ENCODE measurements at places on chromosomes 1 and 21.

DNA sequence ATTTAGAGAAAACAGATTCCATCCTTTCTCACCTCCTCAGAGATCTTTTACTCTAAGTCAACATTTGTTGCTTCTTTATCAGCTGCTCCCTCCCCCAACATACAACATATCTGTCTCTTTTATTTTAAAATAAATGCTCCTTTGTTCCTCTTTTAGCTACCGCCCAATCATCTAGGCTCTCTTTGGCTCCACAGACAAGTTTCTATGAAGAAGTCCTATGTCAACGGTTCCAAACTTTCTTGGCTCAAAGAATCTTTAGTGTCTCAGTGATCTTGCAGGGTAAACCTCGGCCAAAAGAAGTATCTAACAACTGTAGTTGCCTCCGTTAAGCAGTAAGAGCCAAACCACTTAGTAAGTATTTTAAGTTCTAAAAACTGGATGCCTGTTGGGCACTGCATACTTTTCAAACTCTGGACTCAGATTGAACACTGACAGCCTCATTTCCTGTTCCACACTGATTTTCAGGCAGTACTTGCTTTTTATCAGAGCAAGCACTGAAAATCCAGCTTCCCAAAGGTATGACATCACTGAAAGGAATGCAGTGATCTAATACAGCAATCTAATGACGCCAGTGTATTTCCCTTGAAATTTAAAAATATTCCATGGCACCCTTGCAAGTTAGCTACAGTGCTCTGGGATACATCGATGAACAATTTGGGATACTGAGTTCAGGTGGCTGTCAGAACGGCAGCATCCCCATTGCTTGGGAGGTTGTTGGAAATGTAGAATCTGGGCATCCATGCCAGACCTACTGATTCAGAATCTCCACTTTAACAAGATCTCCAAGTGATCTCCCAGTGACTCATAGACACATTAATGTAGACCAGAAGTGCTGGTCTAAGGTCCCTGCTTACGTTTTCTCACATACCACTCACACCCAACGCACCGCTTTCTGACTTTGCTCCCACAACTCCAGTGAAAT lies 26.8 kb downstream of the EGLN1 start:
- no peak for DNase-seq

- DNase-seq: peak; percentile 97
These were observed at the start of gene GPBP1L1 for GRCh38 chr1:45686288-45687013. Gene GPBP1L1 (minus strand): TSS chr1:45686533. CDS start chr1:45659087, 27,446 bp downstream.

DNA sequence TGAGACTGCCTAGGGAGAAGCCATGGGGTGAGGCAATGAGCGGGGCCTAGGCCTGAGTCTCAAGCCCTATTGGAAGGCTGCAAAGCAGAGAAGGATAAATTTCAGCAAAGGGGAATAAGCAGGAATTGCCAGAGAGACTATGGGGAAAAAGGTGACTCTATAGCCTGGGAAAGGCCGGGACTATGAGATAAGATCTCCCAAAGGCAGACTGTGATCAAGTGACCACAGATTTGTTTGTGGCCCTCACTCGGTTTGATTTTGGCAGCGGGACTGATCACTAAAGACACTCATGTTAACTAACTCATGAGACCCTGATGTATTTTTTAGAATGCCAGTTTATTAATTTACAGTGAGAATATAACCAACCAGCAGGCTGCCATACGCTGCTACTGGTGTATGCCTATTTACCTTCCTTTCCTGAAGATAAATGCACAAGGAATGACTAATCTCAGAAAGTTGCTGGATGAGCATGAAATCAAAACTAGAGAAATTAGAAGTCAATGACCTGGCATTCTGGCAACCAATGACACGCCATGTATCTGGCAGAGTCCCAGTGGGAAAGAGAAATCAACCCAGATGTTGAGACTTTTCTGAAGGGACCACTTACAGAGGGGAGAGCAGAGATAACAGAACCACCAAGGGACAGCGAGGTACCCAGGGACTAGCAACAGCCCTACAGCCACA lies 4.3 kb downstream of the HSF2BP start:
- no peak for DNase-seq

DNA sequence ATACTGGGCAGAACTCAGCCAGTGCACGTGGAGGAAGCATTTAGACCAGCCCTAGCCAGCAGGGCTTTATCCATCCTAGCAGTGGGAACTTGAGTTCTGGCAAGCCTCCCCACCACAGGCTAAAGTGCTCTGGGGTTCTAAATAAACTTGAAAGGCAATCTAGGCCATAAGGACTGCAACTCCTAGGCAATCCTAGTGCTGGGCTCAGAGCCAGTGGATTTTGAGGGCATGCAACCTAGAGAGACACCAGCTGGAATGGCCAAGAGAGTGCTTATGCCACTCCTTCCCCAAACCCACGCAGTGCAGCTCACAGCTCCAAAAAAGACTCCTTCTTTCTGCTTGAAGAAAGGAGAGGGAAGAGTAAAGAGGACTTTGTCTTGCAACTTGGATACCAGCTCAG lies 70.5 kb upstream of the APOBEC4 start:
- DNase-seq: no peak

DNA sequence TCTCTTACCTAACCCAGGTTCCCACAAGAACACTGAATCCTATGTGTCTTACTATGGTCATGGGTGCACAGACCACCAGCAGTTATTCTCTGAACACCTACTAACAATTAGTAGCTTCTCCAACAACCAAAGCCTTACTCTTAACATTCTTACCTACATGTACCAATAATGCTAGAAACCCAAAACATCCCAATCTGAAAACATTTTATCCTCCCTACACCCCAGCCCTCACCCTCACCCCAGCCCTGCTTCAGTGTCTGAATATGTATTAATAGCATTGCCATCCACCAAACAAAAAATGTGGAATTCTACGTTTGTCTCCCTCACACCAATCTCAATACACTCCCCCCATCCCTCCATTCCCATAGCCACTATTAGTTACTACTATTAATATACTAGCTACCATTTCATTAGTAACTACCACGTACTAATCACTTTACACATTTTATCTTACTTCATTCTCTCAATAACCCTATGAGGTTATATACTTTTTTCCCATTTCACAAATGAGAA lies 2.6 kb downstream of the TRIM33 start:
- no peak for DNase-seq

DNA sequence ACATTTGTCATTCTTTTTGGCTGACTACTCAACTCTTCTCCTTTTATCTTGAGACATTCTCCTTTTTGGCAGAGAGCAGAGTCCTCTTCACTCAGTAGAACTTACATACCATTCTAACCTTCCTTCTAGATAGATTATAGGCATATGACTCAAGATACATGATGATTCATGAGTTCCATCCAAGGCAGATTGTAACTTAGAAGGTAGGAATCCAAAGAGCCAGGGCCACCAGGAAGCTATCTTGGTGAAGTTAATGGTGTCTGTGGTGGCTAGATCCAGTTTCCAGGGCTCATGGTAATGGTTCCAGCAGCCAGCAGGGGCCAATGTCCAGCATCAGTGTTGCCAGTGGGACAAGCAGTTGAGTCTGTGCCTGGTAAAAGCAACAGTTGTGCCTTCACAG lies 76.1 kb upstream of the KIAA0040 start:
- no peak for DNase-seq

GRCh38 chr21:43933680-43934079 lies 68.7 kb downstream of the AGPAT3 start:
- DNase-seq: no peak

GRCh38 chr1:236522937-236523703 lies 662 bp upstream of the LGALS8 start:
- DNase-seq: no peak

- peak; percentile 36 for DNase-seq
These were observed 184.7 kb upstream of the CACYBP start for GRCh38 chr1:174815036-174815435.

DNA sequence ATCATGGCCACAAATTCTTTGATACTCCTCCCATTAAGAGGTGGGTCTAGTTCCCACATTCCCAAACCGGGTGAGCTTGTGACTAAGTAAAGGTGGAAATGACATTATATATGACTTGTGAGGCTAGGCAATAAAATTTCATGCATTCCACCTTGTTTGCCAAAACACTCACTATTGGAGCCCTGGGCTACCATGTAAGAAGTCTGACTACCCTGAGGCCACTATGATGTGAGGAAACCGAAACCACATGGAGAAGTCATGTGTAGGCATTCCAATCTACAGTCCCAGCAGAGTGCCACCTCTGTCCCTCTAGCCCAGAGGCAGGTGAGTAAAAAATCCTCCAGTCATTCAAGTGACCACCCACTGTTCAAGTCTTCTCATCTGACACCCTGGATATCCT lies 17.9 kb upstream of the SMG7 start:
- no peak for DNase-seq

DNA sequence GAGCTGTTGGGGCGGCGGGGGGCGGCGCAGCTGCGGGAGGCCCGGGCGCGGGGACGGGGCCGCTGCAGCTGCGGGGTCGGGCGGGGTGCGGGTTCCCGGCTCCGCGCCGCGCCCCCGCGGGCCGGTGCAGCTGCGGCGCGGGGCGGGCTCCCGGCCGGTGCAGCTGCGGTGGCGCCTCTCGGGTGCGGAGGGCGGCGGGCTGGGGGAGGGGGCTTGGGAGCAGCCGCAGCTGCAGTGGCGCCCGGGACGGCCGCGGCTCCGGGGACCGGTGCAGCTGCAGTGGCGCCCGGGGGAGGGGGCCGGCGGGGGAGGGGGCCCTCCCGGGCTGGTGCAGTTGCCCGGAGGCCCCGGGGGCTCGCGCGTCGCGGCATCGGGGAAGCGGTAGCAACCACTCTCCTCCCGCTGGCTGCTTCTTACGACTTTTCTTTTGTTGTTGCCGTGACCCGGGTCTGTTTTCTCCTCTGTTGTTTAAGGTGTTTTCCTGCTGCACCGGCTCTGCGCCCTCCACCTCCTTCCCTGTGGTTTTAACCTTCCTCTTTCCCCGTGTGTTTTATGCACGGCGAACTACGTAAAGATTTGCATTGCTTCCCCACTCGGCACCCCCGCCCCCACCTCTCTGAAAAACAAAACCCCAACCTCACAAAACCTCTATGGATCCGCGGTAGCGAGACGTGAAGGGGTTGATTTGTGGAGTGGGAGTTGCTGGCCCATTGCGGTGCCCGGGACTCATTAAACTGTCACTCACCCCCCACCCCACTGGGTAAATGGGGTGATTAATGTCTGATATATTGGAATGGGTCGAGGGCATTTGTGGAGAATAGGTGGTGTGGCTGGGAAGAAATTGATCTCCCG lies 1.7 kb upstream of the ZBTB18 start:
- DNase-seq: peak; percentile 67

DNA sequence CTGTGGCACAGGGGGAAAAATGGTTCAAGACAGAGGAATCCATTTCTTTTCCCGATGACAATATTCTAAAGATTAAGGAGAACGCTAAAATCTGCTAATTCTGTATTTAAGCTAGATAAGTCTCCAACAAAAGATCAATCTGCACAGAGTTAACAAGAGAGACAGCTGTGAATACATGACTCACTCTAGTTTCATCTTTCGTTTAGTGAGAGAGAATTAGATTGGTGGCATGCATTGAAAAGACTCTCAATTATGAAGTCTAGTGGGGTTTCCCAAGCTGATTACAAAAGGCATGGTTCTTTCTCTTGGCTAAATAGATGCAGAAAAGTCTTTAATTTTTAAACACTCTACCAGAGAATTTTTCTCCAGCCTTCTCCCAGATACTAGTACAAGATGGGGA lies 34.4 kb downstream of the CAPN9 start:
- DNase-seq: no peak
